ENCODE measurements at places on chromosomes 5 and 9. TPM values are rescaled to one million over a fixed set of nuclear protein-coding genes. Genes with fewer than 3 reads are reported as not detected.

HRH2 gene
- 0.38 TPM for total RNA-seq

PCDHB10 gene
- total RNA-seq = 0.03 TPM

SMIM33 gene
- not detected for total RNA-seq

DMGDH gene
- not detected for total RNA-seq

TRIO gene
- total RNA-seq = 105 TPM

TRIM36 gene
- 1.8 TPM for total RNA-seq

PCDHB15 gene
- total RNA-seq = 0.09 TPM

OR1J2 gene
- total RNA-seq = not detected

Measured in A549 treated with Hydrocortisone at 1 μM for 4 hours (cell line).